ENCODE measurements at places on chromosomes 3 and 15.

- DNase-seq, result no peak
These were observed 1.8 kb downstream of the CLDN18 start for GRCh38 chr3:138011722-138012121.

GRCh38 chr3:27971600-27971999, 249.5 kb upstream of the EOMES start:
- no peak for DNase-seq

DNA sequence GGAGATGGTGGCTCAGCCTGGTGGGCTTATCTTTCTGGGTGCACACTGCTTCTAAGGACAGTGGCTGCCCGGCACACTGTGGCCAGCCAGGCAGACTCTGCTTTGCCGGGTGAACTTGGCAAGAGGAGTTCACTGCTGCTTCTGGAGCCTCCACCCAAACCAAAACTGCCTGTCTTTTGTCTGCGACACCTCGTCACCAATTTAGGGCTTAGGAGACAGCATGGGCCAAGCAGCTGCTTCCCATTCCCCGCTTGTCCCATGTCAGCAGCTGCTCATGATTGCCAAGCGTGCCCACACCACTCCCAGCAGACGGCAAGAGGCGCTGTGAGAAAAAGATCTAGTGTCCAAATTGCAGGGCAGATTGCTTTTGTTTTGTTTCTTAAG, 57.3 kb downstream of the LSM3 start:
- no peak for DNase-seq

GRCh38 chr3:160395297-160395696, 3.7 kb downstream of the IFT80 start:
- no peak for DNase-seq

GRCh38 chr3:111311709-111312235, 230.2 kb upstream of the CD96 start:
- no peak for DNase-seq

- no peak for DNase-seq
These were observed 63.3 kb downstream of the RBM6 start for GRCh38 chr3:50003216-50003615.

DNA sequence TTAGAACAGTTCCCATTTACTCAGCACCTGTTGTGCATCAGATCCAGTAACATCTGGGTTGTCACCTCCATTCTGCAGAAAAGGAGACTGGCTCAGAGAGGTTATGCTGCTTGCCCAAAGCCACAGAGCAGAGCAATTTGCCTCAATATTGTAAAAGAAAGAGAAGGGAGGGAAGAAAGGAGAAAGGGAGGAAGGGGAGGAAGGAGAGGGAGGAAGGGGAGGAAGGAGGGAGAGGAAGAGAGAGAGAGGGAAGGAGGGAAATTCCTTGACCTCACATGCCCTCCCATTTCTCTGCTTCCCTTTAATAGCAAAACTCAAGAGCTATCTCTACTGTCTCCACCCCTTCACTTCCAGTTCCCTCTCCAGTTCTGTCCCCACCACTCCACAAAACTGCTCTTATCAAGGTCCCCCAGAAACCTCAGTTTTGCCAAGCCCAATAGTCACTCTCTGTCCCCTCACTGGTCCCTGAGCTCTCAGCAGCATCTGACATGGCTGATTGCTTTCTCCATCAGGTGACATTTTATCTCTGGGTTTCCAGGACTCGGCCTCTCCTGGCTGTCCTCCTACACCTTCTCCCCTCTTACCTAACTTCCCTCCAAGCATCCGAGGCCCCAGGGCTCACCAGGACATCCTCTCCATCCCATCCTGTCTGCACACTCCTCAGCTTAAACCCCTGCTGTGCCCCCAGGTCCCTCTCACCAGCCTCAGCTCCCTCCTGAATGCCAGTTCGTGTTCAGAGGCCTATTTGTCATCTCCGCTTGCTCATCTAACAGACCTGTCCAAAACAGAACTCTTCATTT, 104.7 kb upstream of the LINGO1 start:
- no peak for DNase-seq

- no peak for DNase-seq
These were observed 235.6 kb downstream of the CLSTN2 start for GRCh38 chr3:140170612-140171011.

GRCh38 chr3:184350618-184351017, 10.8 kb downstream of the CLCN2 start:
- no peak for DNase-seq

GRCh38 chr3:158712443-158712842, 19.8 kb downstream of the RARRES1 start:
- DNase-seq, result no peak

- DNase-seq, result no peak
These were observed 961.4 kb downstream of the EPHA3 start for GRCh38 chr3:90068783-90069182.

DNA sequence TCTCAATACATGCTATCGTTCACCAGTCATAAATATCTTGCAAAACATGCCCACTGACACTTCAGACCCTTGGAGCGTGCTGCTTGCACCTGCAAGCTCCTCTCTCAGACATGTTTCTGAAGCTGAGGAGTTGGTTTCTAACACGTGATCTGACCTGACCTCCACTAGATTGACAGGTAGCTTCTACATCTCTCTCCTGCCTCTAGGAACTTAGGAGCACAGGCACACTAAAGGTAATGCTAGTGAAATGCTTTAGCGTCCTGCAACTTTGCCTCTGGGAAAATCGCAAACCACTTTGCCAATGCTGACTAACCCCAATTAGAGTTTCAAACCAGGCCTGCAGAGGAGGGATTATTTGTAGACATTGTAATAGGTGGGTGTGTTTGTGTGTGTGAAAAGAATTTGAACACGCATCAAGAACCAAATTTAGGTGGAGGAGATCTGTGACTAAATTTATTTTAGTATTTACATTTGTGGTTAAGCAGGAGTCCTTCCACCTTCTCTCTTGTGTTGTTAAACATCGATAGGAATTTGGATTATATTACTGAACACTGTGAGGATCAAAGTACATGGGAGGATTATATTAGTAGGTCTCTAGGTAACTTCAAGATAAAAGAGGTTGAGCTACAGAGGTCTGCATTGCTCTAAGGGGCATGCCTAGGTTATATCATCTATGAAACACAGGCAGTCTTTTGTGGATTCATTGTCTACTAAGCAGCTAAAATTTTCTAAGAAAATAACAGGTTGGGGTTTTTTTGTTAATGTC, 86.7 kb upstream of the ZBED2 start:
- DNase-seq, result no peak

- DNase-seq, result no peak
These were observed 18.2 kb downstream of the MRPL3 start for GRCh38 chr3:131484496-131485111.

DNA sequence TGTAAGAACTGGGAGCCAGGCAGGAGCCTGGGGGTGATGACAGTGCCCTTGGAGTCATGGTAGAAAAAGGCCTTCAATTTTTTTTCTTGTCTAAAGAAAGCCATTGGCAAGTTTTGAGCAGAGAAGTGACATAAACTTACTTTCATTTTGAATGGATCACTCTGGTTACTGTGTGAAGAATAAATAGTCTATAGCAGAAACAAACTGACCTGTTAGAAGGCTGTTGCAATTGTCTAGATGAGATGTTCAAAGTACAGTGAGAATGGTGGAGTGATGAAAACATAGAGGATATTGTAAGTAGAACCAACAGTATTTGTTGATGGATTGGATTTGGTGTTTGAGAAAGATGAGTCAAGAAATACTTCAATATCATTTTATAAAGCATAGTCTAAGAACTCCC, 439.9 kb downstream of the TBL1XR1 start:
- DNase-seq, result no peak

Measured in stimulated activated CD4-positive, alpha-beta T cell treated with anti-CD3 and anti-CD28 coated beads, Interleukin-12 subunit alpha, Interleukin-12 subunit beta, amount 100 ng/mL, for 24 hours (primary cell).